ENCODE measurements at places on chromosomes 16 and 17.

- peak; percentile 67 for DNase-seq
Measured at GRCh38 chr16:11224894-11225676, 30.9 kb downstream of the SOCS1 start.

DNA sequence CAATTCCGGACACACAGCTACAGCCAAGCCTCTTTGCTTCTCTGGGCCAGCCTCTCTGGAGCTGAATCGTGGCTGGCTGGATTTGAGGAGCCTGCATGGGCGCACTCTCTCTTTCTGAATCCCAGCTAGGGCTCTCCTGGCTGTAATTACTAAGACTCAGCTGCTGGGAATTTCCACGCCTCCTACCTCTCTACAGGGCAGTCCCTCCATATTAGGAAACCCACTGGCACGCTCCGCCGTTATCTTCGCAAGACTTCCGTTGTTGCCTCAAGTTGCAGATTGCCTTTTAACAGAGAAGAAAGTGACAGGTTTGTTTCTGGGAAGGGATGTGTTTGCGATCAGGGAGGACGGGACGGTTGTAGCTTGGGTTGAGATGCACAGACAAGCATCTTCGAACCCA is 188.4 kb upstream of the NLRP1 start:
- no peak for DNase-seq

DNA sequence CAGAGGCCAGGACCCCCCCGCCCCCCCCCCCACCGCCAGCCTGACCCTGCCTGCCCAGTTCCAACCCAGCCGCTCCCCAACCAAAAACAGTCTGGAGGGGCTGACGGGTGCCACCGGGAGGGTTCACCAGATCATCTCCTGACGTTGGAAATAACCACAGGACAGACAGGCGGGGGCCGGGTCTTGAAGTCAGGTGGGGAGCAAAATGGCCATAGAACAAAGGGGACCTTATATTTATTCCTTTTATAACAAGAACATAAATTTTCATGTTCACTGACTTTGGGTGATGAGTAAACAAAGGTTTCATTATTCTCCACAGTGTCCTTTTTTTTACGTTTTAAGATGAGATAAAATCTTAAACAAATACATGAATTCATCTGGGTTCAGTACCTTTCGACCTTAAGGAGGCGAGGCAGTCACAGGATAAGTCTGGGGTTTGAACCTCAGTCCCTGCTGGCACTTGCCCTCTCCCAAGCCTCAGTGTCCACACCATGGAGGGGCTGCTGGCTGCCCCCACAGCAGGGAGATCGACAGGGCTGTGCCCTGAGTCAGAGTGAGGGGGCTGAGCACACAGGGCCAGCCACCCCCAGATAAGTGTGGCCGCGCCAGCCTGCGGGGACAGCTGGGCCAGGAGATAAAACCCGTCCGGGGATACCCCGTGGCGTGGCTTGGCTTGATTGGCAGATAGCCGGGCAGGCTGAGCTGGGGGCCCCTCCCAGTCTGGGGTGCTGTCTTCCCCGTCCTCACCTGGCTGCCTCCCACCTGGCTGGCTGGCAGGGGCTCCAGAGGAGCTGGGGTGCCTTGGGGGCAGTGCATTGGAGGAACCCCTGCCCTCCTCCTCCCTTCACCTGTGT is 15.0 kb downstream of the SLC7A5 start:
- no peak for DNase-seq

DNA sequence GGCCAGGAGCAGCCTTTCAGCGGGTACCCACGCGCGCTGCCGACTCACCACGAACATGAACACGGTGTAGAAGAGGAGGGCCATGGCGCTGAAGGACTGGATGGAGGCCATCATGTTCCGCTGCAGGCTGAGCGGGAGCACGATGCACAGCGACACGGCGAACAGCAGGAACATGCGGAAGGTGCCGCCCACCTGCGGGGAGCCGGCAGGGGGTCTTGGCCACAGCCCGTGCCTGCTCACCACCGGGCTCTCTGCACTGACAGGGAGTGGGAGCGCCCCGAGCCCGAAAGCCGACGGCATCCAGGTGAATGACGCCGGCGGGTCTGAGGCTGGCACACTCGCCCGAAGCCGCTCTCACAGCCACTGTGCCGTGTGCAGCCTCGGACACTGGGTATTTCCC is 13.0 kb downstream of the SLC38A10 start:
- DNase-seq: no peak

DNA sequence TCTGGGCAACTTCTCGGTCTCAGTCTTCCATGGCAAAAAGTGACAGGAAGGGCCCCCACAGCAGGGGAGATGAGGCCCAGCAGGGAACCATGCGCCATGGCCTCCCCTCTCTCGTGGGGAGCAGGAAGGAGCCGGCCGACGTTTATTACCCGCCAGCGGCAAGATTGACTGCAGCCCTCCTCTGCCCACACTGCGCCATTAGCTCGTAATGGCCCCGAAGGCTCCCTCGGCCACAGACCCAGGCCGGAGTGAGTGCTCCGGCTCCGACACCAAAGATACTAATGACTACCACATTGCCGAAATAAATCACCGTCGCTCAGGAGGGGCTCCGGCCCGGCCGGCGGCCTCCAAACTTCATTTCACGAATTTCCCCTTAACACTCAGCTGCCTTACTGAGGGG is 226.9 kb downstream of the C16orf78 start:
- DNase-seq: no peak

DNA sequence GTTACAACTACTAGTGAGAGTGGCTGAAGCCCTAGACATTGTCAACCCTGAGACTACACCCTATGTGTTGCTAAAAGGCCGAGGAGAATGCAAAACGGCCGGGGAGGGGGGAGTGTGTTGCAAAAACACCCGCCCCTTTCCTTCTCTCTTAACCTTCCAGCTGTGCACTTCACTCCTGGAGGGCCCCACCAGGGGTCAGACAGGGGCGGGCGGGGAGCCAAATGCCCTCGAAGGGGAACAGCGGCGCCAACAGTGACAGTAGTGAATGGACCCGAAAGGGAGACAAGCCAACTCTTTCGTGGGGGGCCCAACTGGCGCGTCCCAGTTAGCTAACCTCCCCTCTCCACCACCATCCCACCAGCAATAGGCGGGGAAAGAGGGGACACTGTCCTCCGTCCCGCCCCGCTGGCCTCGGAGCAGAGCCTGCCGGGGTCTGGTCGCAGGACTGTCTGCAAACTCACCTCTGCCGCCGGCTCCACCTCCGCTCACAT is 352 bp downstream of the MARF1 start:
- peak; percentile 79 for DNase-seq

- DNase-seq: peak; percentile 5
Measured at GRCh38 chr16:69566240-69566980, 644 bp downstream of the NFAT5 start.

Measured in effector memory CD8-positive, alpha-beta T cell (primary cell).